ENCODE measurements at places on chromosomes 7 and 10. TPM values are rescaled to one million over a fixed set of nuclear protein-coding genes. Genes with fewer than 3 reads are reported as not detected.

DNA sequence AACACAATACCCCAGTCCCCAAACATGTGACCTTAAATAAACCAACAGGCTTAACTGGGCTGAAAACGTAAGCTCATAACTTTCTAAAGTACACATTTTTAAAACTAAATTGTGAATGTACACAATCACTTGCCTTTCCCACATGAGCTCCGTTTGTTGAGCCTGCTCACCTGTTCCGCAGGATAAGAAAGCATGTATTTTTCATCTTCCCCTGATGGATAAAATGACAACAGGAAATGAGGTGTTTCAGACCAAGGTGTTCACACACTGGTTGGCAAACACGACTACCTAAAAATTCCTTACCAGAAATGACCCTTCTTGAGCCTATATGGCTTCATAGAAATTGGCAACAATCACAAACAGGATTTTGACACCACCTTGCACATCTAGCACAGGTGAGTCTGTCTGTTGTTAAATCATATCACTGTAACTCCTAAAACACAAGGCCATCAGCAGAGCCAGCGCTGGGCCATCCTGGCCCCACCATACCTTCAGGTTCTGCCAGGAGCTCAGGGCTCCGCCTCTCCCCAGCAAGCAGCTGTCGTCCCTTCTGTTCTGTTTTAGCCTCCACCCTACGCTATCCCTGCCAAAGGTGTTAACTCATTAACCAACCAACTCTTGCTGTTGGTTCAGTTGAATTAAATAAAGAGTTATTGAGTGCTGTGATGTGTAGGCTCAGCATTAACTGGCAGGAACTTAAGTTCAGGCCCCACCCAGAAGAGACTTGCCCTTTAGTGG lies 73.6 kb upstream of the RNF32 start:
- DNase-seq: no peak

GRCh38 chr10:128418819-128419218 lies 292.6 kb upstream of the MKI67 start:
- no peak for DNase-seq

- DNase-seq: no peak
Measured at GRCh38 chr10:59433720-59434428, 71.5 kb upstream of the FAM13C start.

DNA sequence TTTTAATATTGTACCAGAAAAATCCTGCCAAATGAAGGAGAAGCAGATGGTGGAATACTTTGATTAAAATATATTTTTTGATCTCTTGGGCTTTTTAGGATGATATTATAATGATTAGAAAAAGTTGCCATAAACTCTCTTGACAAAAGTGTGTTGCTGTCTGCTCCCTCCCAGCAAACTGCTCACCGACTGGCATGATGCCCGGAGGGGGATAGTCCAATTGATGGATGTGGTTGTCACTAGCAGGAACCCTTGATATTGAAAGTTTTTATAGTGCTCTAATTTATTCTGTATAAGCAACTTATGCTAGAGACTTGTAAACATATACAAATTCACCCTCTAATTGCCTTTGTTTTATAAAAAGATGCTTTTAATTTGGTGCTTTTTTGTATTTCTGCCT lies 114.0 kb downstream of the DNAH11 start:
- DNase-seq: no peak

DNA sequence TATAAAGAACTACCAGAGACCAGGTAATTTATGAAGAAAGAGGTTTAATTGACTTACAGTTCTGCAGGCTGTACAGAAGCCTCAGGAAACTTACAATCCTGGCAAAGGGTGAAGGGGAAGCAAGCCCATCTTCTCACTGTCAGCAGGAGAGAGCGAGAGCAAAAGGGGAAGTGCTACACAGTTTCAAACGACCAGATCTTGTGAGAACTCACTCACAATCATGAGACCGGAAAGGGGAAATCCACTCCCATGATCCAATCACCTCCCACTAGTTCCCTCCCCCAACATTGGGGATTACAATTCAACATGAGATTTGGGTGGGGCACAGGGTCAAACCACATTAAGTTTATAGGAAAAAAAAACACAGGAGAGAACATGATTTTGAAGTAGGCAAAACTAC lies 222.1 kb upstream of the SHH start:
- DNase-seq: no peak

DNA sequence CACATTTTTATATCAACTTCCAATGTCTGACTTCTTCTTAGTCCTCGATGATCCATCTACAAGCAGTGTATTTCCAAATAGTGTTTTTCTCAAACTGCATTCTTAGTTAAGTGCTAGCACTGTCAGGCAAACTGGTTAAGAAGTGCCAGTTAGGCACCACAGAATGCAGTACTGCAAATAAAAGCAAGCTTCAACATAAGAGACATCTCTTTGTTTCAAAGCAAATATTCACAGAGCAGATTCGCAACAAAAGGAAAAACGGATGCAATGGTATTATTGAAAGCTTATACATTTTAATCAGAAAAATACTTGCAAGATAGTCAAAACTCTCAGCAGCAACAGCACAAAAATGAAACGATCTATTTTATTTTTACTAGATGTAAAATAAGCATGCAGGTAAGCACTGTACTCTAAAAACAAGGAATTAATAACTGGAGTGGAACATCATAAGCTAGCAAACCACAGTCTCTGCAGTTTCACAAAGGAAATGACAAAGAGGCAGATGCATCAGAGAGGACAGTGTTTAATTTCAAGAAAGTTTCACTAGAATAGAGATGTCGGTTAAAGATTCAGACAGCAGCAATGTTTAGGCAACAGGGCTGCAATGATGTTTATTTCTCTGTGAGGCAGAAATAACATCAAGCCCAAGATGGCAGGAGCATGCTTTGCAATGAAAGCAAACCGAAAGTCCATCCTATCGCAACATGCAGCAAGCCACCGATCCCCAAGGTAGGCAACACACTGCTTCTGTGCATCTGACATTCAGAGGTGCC lies 82.0 kb downstream of the FGFR2 start:
- DNase-seq: no peak

- peak; percentile 98 for DNase-seq
Measured at GRCh38 chr7:2451171-2452073, 24.8 kb downstream of the GRIFIN start.

DNA sequence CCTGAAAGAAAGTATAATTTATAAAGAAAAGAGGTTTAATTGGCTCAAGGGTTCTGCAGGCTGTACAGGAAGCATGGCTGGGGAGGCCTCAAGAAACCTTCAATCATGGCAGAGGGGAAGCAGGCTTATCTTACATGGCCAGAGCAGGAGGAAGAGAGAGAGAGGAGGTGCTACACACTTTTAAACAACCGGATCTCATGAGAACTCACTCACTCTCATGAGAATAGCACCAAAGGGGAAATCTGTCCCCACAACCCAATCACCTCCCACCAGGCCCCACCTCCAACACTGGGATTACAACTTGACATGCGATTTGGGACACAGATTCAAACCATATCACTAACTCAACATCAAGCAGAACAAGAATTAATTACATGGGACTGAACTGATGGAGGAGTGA lies 6.9 kb upstream of the ZNF485 start:
- no peak for DNase-seq

DNA sequence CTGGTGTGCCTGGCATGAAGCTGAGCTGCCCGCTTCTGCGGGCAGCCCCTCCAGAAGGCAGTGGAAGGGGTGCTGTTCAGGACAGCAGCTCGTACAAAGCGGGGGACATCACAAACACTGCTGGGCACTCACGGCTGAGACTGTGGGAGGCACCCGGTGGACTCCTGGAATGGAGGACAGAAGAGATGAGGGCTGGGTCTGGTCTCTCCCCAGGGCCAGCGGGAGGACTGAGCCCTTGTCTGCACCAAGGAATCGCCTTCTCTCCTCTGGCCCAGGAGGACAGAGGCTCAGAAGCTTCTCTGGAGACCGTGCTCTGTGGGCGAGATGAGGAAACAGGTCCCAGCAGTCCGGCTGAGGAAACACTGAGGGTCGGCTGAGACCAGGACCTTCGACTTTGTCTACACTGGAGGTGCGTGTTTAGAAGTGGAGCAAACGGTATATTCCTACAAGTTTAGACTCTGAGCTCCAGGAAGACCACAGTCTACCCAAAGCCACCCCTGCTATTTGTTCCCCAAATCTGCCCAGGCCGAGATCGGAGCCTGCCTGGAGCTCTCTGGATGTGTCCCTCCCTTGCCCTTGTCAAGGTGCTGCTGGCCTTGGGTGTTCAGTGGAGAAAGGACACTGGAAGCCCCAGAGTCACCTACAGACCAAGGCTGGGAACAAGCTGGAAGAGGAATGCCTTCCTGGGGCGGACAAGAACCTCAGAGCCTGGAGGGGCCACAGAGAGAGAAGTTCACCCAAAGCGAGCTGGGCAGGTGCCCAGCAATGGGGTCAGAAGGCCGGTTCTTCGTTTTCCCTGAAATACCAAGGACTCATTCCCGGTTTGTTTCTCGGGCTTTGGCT lies 12.9 kb upstream of the INPP5A start:
- DNase-seq: no peak

DNA sequence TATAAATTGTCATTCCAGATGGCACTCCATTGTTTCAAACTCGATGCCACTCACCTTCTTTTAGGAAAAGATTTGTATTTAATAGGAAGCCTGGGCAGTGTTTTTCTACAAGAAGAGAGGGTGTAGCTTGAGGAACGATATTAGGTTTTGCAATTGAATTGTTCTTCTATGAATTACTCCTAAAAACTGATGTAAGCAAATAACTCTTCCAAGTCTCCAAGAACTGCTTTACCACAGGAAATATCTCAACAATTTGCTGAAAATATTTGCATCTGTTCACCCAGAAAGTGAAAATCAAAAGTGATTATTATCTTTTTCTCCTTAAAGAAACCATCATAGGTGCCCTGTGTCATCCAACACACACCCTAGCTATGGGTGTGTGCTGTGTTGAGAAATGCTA lies 261.3 kb upstream of the MEOX2 start:
- DNase-seq: no peak

GRCh38 chr7:55593172-55593514 lies 20.8 kb upstream of the VOPP1 start:
- peak; percentile 20 for DNase-seq

DNA sequence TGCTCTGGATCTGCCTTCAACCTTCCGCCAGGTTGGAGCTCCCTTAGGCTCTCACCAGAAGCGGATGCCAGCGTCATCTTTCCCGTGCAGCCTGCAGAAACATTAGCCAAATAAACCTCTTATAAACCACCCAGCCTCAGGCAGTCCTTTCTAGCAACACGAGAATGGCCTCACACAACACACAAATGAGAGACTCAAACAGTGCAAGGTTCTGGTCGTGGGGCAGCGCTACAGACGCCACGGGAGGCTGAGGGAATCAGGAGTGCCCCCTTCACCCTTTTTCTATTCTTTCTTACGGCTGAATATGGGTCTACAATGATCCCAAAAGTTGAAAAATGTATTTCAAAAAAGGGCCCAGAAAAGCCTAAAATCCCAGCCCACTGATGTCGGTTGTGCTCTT lies 96.4 kb downstream of the FOXL3 start:
- DNase-seq: no peak

DNA sequence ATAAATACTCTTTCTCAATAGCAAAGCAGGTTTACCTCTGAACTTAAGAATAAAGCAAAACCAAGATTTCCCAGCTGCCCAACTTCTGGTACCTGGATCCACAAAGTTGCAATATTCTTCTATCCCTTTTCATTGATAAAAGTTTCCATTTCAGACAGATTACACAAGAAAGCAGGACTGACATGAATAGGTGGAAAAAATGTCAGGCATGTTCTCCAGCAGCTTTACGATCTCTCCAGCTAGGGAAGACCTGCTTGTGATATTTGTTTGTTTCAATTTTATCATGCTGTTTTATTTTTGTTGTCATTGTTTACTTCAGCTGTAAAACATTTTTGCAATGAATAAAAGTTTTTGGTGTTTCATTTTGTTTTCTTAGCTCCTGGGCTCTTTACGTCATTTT lies 9.0 kb downstream of the RGS10 start:
- DNase-seq: no peak

GRCh38 chr7:35792472-35792871 lies 8.4 kb upstream of the SEPTIN7 start:
- no peak for DNase-seq

DNA sequence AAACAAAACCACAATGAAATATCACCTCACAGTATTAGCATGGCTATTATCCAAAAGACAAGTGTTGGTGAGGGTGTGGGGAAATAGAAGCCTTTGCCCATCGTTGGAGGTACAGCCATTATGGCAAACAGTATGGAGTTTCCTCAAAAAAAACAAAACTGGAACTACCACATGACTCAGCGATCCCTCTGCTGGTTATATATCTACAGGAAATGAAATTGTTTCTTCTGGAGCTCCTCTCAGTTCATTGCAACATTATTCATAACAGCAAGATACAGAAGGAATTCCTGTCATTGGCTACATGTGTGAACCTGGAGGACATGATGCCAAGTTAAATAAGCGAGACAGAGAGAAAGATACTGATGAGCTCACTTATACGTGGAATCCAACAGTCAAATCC lies 2.4 kb upstream of the UBE3C start:
- no peak for DNase-seq

DNA sequence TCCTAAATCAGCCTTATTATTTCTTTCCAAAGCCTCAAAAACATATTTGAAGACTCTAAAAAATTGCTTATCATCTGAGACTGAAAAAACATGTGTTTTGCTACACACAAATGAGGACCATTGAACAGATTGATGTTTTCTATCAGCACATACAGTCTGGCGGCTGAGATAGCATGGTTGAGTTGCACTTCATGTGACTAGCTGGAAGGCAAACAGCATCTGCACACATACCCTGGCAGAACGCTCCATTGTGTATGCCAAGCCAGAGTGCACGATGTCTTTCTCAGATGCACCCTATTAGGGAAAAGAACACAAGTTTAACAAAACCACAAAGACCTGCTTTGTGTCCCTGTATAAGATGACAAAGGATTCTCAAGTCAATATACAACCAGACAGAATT lies 33.0 kb downstream of the FAM25A start:
- no peak for DNase-seq

- DNase-seq: peak; percentile 1
Measured at GRCh38 chr10:50216894-50217293, 34.4 kb downstream of the ASAH2 start.

The CPA2 gene
- not detected for total RNA-seq

The MKLN1 gene
- total RNA-seq: 25.8 TPM

The OPN4 gene
- not detected for total RNA-seq

The KAZALD1 gene
- 22.0 TPM for total RNA-seq

The RBP3 gene
- total RNA-seq: not detected

The PPP1R9A gene
- 10.9 TPM for total RNA-seq

The OPALIN gene
- total RNA-seq: not detected

The ASAH2 gene
- 4.4 TPM for total RNA-seq

The SFTPA1 gene
- not detected for total RNA-seq

The CNNM1 gene
- total RNA-seq: 0.66 TPM

The CYP3A5 gene
- not detected for total RNA-seq

The FAM25G gene
- total RNA-seq: not detected

The TAC1 gene
- 0.97 TPM for total RNA-seq

The SUV39H2 gene
- 26.8 TPM for total RNA-seq

All from H7 (cell line).